ENCODE measurements at places on chromosomes 1 and 21. TPM values are rescaled to one million over a fixed set of nuclear protein-coding genes. Genes with fewer than 3 reads are reported as not detected.

The TLR5 gene
- under 0.01 TPM for total RNA-seq

The IPO9 gene
- 14.0 TPM for total RNA-seq

The BCL2L15 gene
- under 0.01 TPM for total RNA-seq

The NBPF10 gene
- total RNA-seq = 1.4 TPM

The SLAMF8 gene
- not detected for total RNA-seq

The VANGL1 gene
- 7.5 TPM for total RNA-seq

The SLC25A34 gene
- under 0.01 TPM for total RNA-seq

DNA sequence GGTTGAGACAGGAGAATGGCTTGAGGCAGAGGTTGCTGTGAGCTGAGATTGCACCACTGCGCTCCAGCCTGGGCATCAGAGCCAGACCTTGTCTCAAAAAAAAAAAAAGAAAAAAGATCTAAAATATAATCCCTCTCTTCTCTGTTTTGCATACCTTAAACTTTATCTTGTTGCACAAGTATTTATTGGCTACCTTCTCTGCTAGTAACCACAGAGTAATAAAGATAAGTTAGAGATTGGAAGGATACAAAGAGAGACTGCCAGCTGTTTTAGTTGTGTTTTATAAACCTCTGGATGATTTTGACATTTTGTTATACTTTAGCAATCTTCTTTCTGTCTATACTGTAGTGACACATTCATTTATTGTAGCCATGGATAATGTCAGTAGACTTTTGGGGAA lies 27.7 kb downstream of the AGO3 start:
- no peak for DNase-seq

- DNase-seq = no peak
Observed at GRCh38 chr1:77360256-77360655, 78.4 kb downstream of the AK5 start.

DNA sequence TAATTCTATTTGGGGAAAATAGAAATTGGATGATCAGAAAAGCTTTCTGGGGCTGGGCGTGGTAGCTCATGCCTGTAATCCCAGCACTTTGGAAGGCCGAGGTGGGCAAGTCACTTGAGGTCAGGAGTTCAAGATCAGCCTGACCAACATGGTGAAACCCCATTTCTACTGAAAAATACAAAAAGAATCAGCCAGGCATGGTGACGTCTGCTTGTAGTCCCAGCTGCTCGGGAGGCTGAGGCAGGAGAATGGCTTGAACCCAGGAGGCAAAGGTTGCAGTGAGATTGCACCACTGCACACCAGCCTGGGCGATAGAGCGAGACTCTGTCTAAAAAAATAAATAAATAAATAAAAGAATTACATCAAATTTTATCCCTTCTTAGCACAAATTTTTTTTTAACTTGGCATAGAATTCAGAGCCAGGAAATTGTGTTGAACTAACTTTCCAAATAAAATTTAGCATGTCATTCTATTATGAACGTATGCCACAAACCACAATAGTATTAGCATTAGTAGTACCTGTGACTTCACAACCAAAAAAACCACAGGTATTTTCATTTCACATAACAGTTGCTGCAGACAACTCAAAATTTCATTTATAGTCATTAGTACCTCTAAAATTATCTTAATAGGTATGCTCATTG lies 4.5 kb upstream of the ANKRD13C start:
- peak; percentile 46 for DNase-seq

- DNase-seq = no peak
Observed at GRCh38 chr1:99358770-99359169, 94.5 kb downstream of the PLPPR4 start.

GRCh38 chr1:28535180-28535579 lies 17.7 kb upstream of the TRNAU1AP start:
- DNase-seq = no peak

DNA sequence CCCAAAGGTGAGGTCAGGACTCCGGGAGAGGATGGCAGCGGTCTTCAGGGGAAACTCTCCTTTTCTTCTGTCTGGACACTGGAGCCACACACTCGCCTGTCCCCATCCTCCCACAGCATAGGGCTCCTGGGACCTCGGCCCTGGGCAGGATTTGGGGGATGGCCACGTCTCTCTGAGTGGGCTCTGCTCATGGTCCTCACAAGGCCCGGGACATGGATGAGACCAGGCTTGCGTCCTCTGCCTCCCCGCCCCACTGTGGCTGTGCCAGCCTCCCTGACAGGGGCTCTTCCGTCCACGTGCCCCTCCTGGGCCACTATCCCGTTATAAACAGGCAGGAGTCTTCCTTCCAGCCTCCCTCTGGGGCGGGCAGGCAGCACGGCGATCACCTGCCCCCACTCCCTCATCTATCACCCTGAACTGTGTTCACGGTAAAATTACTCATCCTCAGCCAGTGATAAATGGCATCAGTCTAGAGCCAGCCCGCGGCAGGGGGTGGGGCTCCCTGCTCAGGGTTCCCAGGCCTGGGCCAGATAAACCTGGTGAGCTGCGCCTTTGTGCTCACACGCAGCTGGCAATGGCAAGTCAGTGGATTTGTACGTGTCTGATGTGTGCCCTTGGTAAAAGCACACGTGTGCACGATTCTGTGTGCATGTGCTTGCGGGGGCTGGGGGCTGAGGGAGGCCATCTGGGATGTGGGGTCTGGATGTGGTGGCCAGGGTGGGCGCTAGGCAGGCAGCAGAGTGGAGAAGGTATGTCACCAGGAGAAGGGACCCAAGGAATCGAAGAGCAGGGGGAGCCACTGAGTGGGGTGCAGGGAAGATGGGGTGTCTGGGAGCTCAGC lies 12.6 kb upstream of the SAMD11 start:
- DNase-seq = peak; percentile 31

- no peak for DNase-seq
Observed at GRCh38 chr1:17286646-17287045, 21.4 kb upstream of the PADI4 start.
